M059J (cell line): ENCODE measurements at places on chromosomes 4 and X.

- DNase-seq, result peak; percentile 97
Observed at GRCh38 chr4:185305979-185306442, 89.7 kb downstream of the LRP2BP start.

GRCh38 chr4:7185487-7186030 is 6.8 kb upstream of the SORCS2 start:
- no peak for DNase-seq

GRCh38 chr4:149166876-149167275 is 648.8 kb downstream of the IQCM start:
- peak; percentile 46 for DNase-seq

- DNase-seq, result no peak
Observed at GRCh38 chr4:74095482-74095881, 3.5 kb downstream of the CXCL2 start.

DNA sequence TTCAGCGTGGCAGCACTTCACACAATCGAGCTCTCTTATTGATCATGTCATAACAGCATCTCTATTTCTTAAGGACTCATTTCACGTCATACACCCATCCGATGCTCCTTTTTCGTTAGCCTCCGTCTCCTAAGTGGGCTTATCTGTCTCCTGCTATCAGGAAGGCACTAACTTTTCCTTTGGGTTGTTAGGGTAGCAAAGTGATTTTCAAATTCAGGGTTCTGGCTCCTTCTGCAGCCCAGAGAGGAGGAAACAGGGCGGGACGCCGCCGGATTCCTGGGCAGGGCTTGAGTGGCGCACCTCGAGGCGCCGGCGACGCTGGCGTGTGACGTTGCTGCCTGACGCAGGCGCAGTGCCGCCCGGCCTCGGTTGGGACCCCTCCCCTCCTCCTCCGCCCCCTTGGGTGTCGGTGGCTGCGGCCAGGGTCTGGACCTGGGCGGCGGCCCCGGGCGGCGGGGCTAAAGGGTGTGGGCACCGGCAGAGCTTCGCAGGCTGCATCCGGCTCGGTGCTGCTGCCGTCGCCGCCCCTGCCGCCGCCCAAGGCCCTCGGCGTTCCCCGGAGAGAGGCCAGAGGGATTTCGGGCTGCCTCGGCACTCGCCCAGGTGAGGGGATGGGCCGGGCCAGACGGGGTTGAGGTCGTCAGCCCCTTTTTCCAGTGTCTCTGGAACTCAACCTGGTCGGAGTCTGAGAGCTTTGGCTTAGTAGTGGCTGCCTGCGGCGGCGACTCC is at the start of gene BLTP1:
Gene BLTP1 (plus strand): TSS at position 350 of the 729 bp plus-strand sequence. CDS start 18,317 bp downstream, outside the sequence.
- DNase-seq, result peak; percentile 72

- DNase-seq, result no peak
Observed at GRCh38 chrX:23386726-23387125, 52.1 kb downstream of the PTCHD1 start.

- DNase-seq, result no peak
Observed at GRCh38 chr4:73392936-73393335, 11.2 kb upstream of the ALB start.

DNA sequence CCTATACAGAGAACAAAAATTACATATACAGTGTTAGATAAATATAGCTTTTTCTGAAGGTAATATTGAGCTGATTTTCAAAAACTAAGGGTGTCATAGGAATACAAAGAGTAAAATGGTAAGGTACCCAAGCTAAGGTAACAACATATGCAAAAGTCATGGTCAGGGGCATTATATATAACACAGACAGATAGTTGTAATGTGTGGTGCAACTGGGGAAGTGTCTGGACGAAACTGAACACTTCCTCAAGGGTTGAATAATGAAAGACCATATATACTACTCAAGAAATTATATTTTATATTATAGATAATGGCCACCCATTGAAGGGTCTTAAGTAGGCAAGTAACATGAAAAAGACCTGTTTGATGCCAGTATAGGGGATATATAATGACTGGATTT is 262.1 kb upstream of the CXXC4 start:
- DNase-seq, result no peak

DNA sequence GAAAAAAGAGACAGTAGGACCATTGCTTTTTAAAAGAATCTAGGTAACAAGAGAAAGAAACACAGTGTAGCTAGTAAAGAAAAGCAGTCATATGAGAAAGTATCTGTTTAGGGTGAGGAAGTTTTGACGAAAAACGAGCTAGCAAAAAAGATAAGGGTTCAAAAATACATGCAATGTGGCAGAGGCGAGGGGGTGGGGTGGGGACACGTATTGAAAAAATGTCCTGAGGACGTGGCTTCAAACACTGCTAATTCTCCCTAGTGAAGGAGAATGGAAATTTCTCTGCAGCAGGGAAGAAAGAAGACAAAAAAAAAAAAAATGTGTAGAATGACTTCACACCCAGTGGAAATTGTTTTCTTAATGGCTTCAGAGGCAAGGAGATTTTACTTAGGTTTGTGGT is 856.4 kb upstream of the INTU start:
- no peak for DNase-seq

- DNase-seq, result no peak
Observed at GRCh38 chr4:32219306-32220075, 1499.3 kb downstream of the PCDH7 start.

DNA sequence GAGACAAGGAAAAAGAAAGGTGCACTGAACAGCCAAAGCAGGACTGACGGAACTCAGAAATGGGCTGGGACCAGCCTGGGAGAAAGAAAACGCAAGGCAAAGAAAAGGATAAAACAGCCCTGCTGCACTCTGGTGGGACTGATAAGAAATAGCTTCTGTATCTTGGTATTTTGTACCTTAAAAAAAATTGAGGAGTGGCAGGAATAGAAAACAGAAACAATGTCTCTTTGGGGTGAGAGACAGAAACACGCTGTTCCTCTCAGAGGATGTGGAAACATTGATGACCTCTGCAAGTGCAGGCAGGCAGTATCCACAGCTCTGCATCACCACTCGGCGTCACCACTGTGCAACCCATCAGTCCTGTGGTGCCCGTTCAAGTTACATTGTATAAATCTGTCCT is 152.5 kb upstream of the SPRY1 start:
- no peak for DNase-seq

- DNase-seq, result no peak
Observed at GRCh38 chrX:98548519-98548918, 1664.8 kb downstream of the RPA4 start.

DNA sequence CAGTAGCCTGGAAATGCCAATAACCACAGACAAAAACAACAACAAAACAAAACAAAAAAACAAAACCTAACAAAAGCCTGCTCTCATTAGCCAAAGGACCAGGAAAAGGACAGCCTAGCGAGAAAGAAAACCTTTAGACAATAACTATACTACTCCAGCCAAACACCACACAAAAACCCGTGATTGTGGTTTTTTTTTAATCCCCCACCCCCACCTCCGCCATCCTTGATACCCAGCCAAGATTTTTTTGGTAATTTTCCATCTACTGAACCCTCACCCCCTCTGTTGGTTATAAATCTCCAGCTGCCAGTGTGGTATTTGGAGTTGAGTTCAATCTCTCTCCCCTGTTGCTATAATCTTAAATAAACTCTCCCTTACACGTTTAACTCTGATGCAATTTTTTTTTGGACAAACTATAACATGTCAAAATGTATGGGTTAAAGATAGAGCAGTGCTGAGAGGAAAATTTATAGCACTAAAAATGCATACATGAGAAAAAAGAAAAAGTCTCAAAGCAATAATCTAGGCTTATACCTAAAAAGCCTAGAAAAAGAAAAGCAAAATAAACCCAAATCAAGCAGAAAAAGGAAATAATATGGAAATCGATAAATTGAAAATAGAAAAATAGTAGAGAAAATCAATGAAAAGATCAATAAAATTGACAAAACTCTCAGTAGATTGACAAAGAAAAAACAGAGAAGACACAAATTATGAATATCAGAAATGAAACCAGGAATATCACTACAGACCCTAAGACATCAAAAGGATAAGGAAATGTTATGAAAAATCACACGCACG is 83.7 kb downstream of the NAT8L start:
- DNase-seq, result peak; percentile 44

GRCh38 chr4:48439988-48440387 is 43.2 kb upstream of the SLC10A4 start:
- peak; percentile 7 for DNase-seq

DNA sequence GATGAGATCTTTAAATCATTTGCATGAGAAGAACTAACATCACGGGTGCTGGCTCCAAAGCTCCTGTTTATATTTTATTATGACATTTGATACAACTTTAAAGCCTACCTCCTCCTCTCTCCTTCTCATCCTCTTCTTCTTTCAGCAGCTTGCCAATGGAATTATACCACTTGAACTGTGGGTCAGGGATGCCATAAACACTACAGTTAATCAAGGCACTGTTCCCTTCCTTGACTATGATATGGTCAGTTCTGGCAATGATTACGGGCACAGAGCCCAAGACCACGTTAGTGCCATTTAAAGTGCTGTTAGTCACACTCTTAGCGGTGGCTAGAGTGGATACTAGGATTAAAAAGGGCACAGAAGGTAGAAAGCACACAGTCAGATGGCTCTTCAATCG is 20.7 kb downstream of the MFAP3L start:
- DNase-seq, result peak; percentile 22

GRCh38 chr4:181982437-181982836 is 260.8 kb upstream of the TENM3 start:
- no peak for DNase-seq

DNA sequence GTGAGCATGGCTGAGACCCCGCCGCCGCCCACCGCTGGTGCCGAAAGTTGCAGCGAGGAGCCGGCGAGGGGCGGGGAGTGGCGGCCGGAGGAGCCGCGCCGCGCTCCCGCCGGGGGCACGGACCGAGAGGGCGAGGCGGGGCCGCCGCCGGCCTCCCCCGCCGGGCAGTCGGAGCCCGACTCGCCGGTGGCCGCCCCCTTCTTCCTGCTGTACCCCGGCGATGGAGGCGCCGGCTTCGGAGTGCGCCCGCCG is 16.5 kb downstream of the UTP3 start:
- no peak for DNase-seq

DNA sequence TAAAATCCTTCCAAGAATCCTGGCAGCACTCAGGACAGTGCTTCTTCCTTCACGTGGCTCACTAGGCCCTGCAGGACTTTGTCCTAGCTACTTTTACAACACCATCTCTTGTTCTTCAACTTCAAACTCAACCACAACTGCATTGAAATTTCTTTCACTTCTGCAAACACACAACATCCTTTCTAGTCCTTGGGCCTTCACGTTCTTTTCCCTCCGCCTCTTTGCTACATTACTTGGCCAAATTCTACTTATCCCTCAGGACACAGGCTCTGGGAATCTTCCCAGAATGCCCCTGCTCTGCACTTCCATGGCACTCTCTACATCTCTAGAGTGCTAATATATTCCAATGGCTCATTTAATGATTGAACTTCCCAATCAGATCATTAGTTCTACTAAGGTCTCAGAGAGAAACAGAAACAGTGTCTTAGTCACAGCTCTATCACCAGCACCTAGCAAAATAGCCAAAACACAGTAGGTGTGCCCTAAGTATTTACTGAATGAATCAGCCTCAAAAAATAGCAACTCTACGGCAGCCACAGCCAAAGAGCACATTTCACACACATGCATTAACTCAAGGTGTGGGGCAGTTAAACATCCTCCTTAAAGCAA is 73.3 kb downstream of the MANBA start:
- DNase-seq, result peak; percentile 59

- DNase-seq, result peak; percentile 8
Observed at GRCh38 chr4:53840643-53841042, 223.8 kb downstream of the CHIC2 start.

DNA sequence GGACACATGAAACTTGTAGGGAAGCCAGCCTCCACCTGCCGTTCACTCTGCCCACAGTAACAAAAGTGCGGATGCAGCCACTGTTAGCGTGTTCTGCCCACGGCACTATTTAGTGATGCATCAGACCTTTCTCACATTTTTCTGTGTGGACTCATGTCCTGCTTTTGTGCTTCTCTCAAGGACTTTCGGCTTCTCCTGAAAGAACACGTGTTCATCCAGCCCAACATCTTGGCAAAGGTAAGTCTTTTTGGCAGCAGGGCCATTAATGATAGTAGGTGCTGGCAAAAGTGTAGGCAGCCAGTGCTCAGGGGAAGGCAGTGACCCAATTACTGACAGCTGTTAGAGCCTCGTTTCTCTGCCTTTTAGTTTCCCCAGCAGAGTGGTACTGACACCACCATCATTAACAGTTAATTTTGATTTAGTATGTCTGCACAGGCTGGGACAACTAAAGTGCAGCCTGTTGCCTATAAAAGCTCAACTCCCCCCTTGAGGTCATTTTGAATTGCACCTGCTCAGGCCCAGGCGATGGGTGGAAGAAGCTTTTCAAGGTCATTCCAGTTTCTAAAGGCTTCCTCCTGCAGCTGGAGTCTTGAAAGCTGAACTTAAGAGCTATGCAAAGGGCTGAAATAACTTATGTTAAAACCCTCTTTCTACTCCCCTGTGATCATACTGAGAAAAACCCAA is 54.5 kb upstream of the HPSE start:
- no peak for DNase-seq

DNA sequence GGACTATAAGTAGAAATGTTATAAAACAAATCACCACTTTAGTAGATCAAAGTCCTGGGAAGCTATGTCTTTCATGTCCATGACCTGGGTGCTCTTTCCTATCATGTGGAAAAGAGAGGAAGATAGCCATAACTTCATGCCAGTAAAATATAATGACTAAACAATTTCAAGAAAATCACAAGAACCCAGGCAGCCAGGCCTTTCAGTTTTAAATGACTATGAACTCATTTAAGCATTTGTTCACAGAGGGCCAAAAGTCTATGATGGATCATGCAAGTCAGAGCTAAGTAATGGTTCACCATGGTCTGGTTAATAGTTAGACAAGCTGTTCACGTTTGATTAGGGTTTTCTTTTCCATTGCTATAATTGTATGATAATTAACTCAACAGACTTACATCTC is 155.8 kb downstream of the PPARGC1A start:
- DNase-seq, result no peak

GRCh38 chr4:26936284-26937065 is 75.8 kb downstream of the STIM2 start:
- peak; percentile 61 for DNase-seq

GRCh38 chr4:145739845-145740244 is 59.9 kb downstream of the C4orf51 start:
- no peak for DNase-seq

DNA sequence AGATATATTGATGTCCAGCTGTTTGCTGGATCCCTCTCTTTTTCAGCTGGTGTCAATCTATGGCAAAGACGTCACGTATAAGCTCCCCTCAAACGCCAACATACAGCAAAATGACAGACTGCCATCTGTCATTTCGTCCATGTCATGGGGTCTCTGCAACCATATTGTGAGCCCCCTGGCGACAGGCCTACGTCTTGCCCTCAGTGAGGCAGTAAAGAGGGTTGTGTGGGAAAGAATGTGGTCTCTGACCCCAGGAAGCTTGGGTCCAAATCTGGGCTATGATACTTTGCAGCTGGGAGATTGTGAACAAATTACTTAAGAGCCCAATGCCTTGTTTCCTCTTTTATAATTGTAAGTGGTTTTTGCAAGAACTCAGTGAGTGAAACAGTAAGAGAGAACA is 7.4 kb downstream of the SUPT20HL2 start:
- DNase-seq, result no peak

GRCh38 chr4:1211891-1212545 is 36.9 kb downstream of the CTBP1 start:
- no peak for DNase-seq
